Activated CD4-positive, alpha-beta T cell treated with anti-CD3 and anti-CD28 coated beads for 1 hour (primary cell): ENCODE measurements at places on chromosomes 5 and 9.

DNA sequence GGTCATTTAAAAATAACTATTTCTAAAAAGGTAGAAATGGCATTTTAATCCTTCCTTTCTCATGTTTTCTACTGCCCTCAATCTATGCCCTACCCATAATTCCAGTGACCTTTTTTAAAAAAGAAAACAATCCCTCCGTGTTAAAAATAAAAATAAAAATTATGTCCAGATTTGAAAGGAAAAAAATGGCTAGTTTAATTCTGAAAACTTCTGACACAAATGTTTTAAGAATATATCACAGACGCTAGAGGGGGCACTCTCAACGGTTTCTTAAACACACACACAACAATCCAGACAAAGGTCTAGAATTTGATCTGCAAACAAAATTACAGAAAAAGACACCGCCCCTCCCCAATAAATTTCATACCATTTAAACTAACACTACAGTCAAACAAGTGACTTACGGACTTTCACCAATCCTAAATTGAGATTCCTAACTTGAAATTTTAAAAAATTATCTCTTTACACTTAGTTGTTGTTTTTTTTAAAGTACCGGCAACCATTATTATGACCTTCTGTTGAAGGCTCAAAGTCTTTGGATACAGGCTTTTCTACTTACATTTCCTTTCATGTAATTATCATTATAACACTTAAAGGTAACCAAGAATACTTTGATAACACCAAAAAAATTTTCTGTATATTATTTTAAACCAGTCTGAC, 38.2 kb downstream of the CLINT1 start:
- DNase-seq, result no peak

DNA sequence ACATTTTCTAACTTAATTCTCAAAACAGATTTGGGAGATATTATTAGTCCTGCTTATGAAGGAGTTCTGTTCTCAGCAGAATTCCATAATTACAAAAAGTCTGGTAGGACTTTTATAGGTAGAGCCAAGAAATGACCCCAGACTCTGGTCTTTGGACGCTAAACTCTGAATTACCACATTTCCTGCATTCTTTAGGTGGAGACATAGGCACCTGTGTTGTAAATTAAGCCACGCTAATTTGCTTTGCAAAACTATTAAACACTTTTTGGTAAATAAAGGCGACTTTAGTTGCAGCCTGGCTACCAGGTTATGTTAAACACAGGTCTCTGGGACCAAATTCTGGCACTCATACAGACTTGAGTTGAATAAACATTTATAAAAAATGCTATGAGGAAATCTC, 77.7 kb downstream of the C9orf152 start:
- DNase-seq, result no peak

- DNase-seq, result no peak
These were observed 60.8 kb upstream of the IRX4 start for GRCh38 chr5:1943481-1943880.

DNA sequence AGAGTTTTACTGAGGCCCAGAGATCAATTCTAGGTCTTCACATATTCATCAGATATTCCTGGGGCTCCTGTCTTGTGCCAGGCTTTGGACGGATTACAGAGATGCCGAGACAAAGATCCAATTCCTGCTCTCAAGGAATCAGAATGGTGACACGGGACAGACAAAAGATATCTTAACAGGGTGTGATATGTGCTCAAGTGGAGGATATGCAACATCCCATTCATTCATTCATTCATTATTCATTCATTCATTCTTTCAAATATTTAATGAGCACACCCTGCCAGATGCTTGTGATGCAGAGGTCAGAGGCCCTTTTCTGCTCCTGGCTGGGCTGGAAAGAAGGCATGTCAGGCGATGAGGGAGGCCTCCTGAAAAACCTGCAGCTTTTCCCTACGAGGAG, 21.8 kb downstream of the LHX2 start:
- no peak for DNase-seq

GRCh38 chr5:126499853-126500342, 76.7 kb downstream of the GRAMD2B start:
- no peak for DNase-seq

GRCh38 chr5:179420476-179420875, 75.2 kb upstream of the ADAMTS2 start:
- DNase-seq, result no peak

DNA sequence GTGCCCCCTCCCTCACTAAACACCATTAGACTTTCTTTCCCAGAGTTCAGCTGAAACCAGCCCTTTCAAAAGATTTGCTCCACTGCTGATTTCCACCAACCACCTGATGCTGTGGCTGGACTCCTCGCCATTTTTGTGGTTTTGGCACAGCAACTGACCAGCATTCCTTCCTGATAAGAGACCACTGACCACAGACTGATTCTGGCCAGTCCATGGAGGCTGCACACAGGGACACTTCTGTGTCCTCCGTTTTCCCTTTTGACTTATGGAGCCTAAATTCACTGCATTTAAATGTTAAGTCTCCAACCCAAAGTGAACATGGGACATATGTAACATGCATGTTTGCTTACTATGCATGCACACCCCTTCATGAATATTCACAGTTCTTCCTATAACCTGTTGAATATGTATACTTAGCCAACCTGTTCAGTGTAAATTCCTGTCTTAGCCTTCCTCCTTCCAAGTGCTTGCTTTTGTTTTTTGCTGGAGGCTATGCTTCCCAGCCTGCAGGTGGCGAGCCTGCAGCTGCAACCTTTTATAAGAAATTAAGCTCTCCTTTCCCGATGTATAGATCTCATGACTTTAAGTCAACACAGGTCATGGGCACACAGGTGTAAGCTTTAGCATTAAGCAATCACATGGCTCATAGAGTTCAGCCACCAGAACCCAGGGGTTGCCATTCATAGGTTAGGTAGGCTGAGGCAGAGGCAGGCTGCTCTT, 78.7 kb downstream of the ACTL7B start:
- no peak for DNase-seq

DNA sequence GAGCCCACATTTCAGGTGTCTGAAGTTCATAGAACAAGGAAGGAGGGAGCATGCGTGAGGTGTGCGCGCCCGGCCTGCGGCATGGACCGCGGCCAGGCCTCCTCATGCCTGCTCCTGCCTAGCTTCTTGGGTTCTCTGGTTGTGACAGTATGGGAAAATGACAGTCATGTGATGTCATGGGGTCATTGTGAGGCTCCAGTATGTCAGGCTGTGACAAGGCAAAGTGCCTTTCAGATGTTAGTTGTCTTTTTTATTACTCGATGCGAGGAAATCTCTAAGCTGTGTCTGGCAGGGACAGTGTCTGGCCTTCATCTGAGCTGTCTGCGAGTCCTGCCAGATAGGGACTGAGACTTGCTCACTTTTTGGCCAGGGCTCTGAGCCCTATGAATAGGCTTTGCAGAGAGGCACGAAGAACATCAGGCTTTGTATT, 13.3 kb downstream of the UCK1 start:
- DNase-seq, result no peak

GRCh38 chr9:123395276-123395688, 39.3 kb downstream of the CRB2 start:
- no peak for DNase-seq

DNA sequence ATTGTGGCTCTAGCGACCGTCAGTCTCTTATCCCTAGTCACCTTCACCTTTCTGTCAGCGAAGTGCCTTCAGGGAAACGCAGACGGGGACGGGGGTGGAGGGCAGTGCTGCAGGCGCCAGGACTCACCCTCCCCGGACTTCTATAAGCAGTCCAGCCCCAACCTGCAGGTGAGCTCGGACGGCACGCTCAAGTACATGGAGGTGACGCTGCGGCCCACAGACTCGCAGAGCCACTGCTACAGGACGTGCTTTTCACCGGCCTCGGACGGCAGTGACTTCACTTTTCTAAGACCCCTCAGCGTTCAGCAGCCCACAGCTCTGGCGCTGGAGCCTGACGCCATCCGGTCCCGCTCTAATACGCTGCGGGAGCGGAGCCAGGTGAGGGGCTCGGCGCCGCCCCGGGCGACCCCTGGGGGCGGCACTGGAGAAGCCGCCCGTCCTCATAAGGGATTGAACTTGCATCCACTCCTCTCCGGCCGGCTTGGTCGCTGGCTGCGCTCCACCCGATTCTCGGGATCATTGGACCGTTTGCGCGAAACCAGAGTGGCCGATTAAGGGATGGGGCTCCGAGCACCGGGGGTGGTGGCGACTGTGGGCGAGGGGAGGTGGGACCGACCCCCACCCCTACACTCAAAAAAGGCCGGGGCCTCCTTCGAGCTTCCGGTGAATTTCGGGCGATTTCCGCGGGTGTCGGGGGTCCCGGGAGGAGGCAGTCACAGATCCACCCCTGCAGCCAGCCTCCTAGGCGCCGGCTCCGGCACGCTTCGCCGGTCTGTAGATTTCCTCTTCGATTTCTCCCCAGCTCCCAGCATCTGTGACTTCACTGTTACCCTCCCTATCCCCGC, 2.7 kb downstream of the PCDHGC5 start:
- no peak for DNase-seq

- DNase-seq, result no peak
These were observed 62.7 kb upstream of the PCA3 start for GRCh38 chr9:76701441-76702039.

DNA sequence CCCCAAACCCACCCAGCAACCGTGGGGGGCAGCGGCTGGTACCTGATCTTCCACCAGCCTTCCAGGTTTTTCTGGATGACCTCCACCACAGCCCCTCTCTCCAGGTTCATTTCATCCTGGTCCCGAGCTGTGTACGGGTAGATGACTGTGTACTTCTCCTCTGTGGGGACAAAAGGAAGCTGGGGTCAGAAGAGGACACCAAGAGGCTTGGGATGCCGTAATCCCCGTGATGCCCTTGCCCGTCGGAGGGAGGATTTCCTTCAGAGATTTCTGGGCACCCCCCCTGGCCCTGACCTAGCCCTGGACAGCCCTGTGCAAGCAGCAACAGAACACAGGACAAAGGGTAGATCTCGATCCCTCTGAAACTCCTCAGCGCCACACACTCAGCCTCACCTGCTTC, 70.3 kb upstream of the UBTD2 start:
- no peak for DNase-seq

- DNase-seq, result no peak
These were observed 48.9 kb downstream of the PBX3 start for GRCh38 chr9:125795970-125796596.

- DNase-seq, result no peak
These were observed 15.0 kb downstream of the ECM2 start for GRCh38 chr9:92520837-92521236.

DNA sequence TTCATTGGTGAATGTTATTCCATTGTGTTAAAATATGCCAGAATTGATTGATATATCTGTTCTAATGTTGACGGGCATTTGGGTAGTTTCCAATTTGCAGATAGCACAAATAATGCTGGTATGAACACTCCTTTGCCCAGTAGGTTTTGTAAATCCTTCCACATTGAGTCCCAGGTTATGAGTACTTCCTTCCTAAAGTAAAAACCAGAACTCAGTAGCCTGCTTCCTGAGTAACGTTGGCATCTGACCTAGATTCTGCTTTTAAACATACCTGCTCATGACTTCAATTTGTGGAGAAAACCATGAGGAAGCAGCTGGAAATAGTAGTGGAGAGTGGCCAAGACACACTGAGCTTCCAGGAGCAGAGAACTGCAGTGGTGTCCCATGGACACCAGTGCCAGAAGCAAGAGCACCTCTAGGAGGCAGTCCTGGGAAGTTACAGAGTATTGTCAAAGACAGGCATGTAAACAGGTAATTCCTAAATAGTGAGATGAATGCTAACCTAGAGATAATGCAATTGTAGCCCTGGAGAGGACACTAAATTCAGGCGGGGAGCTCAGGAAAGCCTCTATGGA, 24.3 kb upstream of the RASGRF2 start:
- no peak for DNase-seq

DNA sequence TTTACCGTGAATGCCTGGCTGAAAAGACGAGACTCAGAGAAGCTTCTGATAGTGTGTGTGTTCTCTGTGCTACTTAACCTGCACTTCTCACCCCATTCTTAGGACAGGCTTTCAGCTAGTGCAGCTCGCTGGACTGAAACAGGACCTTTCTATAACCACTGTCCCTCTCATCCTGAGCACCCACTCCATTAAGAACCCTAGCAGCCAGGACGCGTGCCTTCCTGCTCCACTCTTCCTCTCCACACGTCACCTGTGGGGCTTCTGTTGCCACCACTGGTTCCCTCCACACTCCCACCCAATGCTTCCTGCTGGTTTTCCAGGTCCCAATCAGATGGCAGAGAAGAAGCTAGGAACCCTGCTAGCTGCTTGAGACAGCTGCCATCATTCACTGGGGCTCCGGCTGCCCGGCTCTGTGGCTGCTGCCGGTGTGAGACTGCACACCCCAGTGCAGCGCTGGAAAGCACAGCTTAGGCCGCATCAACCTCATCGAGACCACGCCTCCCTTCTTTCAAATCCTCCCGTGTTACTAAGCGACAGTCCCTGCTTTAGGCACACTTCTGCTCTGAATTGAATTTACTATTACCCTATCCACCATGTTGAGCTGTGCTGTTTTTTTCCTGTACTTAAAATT, 44.0 kb downstream of the RNF130 start:
- no peak for DNase-seq
